ENCODE measurements at places on chromosomes 6 and 20.
A peak's percentile ranks its signal among the peaks of the same experiment; 100 is the strongest.

GRCh38 chr6:1527073-1527457, 82.7 kb upstream of the FOXC1 start:
- DNase-seq: no peak

DNA sequence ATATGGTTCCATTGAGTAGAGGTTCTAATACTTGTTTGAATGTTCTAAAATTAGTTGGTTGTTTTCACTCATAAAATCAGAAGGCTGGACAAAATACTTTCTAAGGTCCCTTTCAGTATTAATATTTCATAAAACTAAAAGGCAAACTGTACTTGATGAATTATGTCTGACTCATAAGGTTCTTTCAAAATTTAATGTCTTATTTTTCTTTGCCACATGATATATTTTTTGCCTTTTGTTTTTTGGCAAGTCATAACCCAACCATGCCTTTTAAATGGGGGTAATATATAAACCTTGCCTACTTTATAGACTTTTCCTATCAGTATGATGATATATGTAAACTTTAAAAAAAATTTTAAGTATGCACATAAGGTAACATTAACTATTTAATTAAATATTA, 244.7 kb downstream of the PTPRK start:
- no peak for DNase-seq

GRCh38 chr20:15506311-15506710, 1066.9 kb downstream of the KIF16B start:
- DNase-seq: no peak

GRCh38 chr20:46791722-46792416, 82.4 kb downstream of the SLC2A10 start:
- DNase-seq: no peak

GRCh38 chr20:21956591-21956990, 251.1 kb downstream of the PAX1 start:
- DNase-seq: no peak

DNA sequence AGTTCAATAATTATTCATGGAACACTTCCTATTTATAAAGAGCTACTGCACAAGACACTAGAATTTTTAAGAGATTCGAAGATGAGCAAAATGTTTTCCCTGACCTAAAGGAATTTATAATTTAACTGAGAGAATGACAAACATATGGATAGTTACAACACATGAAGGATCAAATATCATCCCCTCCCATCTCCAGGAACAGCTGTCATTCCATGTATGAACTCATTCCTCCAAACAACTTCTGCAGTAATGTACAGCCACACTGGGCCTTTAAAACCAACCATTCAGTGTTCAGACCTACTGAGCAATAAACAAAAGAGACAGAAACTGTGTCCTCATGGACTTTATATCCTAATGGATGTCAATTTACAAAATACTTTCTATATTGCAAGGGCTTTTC, 87.8 kb downstream of the KIF16B start:
- no peak for DNase-seq

- peak; percentile 47 for DNase-seq
Measured at GRCh38 chr6:90397929-90398674, 101.5 kb upstream of the BACH2 start.

- DNase-seq: no peak
Measured at GRCh38 chr6:112522587-112522986, 175.5 kb downstream of the RFPL4B start.

- no peak for DNase-seq
Measured at GRCh38 chr6:137811916-137812553, 55.0 kb upstream of the TNFAIP3 start.

DNA sequence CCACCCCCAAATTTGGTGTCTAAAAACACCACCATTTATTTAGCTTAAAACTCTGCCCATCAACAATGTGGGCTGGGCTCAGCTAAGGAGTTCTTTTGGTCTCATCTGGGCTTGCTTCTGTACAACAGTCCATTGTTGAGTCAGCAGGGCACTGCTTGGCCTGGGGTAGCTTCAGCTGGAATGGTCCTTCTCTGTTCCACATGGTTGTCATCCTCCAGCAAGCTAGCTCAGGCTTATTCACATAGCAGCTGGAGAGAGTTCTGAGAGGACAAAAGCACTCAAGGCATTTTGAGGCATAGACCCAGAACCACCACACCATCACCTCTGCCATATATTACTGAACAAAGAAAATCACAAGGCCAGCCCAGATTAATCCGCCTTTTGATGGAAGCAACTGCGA, 95.6 kb upstream of the ISM1 start:
- no peak for DNase-seq

DNA sequence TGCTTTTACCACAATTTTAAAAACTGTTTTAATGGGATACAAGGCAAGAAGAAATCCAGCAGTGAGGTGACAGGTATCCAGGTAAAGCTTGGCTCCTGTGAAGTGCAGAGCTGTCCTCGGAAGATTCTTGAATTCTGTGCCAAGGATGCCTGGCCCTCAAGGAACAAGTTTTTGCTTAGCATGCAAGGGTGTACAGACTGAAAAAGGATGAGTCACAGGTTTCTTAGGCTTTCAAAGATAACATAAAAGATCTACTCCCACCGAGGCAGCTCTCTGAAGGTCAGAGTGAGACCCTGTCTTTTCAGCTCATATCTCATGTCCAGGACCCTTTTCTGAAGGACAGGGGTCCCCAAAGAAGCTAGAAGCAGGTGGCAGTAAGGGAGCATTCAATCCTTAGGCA, 83.3 kb downstream of the CHD6 start:
- no peak for DNase-seq

GRCh38 chr6:17311595-17312311, 30.6 kb downstream of the RBM24 start:
- no peak for DNase-seq

DNA sequence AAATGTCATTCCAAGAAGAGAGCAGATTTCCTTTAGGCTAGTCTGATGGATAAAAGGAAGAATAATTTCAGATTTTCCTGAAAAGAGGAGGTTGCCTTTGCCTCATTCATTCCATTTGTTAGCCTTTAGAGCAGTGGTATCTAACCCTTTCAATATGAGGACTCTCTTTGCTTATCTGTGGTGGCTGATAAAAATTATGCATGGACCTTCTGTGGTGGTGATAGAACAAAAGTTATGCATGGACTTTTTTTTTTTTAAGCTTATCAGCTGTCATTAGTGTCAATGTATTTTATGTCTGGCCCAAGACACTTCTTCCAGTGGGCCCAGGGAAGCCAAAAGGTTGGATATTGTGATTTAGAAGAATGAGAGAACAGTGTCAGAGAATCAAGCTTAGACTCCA, 1.7 kb downstream of the TRIM39 start:
- DNase-seq: no peak

DNA sequence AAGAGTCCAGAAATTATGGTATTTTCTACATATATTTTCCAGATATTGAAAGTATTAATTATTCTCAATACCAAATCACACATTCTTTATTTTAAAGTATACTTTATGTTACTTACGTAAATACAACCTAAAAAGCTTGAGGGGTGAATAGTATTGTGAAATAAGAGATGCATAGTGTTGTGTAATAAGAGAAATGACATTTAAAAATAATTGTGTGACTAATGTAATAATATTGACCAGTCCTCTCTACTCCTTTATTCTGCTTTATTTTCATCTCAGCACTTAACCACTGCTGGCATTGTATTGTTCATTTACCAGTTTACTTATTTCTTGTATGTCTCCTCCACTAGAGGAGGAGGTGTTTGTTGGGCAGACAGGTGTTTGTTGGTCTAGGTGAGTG, 135.6 kb downstream of the EYA4 start:
- no peak for DNase-seq

GRCh38 chr6:134806180-134806798, 143.6 kb downstream of the ALDH8A1 start:
- no peak for DNase-seq

DNA sequence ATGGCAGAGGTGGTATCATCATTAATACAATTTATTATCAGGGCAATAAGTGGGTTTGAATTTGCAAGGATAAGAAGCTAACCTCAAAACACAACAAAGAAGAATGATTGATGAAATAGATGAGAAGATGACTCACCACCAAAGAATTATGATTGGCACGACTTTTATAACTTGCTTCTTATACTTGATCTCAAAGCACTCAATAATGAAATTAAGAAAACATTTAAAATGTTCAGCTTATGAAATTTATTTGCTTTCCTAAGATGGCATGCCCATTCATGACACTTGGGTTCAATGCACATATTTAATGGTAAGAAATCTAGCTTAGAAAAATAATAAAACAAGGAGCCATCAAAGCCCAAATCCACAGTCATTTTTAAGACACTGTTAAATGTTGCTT, 477.5 kb downstream of the GJA1 start:
- DNase-seq: no peak

DNA sequence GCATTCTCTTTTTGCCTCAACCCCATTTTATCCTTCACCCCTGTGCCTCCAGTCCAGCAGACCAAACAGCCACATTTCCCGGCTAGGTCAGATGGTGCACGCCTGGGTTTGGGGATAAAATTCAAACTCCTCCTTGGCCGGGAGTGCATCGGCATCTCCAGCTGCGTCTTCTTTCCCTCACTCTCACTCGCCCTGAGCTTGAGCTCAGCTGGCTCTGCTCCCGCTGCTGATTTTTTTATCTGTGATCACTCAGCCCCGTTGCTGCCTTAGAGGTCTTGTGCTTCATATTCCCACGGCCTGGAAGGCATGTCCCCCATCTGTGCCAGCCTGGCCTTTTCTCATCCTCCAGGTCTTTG, 6.8 kb upstream of the EZR start:
- no peak for DNase-seq

DNA sequence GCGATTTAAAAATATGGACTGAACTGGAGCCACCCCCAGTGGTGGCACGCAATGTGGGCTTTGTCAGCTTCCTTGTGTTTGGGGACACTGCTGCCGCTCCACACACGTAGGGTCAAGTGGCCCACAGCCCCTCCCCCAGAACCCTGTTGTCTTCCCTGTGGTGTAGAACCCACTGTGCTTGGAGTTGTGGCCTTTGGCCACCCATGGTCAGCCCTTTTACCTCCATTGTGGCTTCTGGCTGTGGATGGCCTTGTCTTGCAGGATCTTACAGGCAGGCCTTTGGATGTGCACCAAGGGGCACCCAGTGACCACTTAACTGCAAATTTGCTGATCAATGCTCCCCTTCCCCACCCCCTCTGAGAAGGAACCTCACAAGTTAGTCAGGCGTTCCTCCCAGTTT, 2.0 kb upstream of the LEMD2 start:
- no peak for DNase-seq

DNA sequence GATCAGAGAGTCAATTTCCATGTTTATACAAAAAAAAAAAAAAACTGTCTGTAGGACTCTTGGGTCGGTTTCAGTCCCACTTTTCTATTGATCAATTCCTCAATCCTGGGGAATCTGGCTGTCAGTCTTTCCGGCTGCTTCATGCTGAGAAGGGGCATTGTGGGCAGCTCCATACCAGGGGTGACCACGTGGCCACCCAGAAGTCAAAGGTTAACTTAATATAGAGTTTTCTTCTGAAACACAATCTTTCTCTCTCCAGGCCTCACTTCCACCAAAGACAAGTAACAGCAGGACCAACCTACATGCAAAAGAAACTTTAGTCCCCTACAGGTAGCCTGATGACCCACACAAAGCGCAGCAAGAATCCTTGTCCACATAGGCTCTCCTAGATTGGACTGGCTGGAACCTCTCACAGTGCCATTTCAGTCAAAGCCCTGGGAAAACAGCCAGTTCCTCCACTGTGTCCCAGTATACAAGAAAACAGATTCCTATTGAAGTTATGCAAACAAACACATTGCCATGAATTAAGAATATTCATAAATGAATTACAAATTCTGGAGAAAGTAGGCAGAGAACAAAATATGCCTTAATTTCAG, 18.5 kb upstream of the SERPINB9 start:
- DNase-seq: no peak
